ENCODE measurements at places on chromosomes 3 and 15. TPM values are rescaled to one million over a fixed set of nuclear protein-coding genes. Genes with fewer than 3 reads are reported as not detected.

CNTN6 gene
- 4.0 TPM for total RNA-seq

TMC3 gene
- total RNA-seq: 0.13 TPM

SI gene
- total RNA-seq: not detected

CLRN1 gene
- total RNA-seq: not detected

PRTG gene
- 0.31 TPM for total RNA-seq

SPSB4 gene
- 33.3 TPM for total RNA-seq

RBP2 gene
- total RNA-seq: 1.3 TPM

MYZAP gene
- 0.49 TPM for total RNA-seq

BFSP2 gene
- total RNA-seq: not detected

GOLGA6L7 gene
- 0.46 TPM for total RNA-seq

LTF gene
- total RNA-seq: 3.6 TPM

SEMA5B gene
- total RNA-seq: 27.3 TPM

IGDCC3 gene
- total RNA-seq: 19.8 TPM

MME gene
- total RNA-seq: 6.6 TPM

MB21D2 gene
- total RNA-seq: 2.6 TPM

MEX3B gene
- total RNA-seq: 3.4 TPM

DPPA2 gene
- 0.27 TPM for total RNA-seq

PAQR9 gene
- total RNA-seq: 2.5 TPM

CFAP161 gene
- total RNA-seq: 0.19 TPM

KNG1 gene
- not detected for total RNA-seq
